Right ventricle myocardium superior (tissue), 1 donor: ENCODE measurements at places on chromosomes 11 and 22. TPM values are rescaled to one million over a fixed set of nuclear protein-coding genes. Genes with fewer than 3 reads are reported as not detected.

KRTAP5-7 gene
- not detected for total RNA-seq

DNA sequence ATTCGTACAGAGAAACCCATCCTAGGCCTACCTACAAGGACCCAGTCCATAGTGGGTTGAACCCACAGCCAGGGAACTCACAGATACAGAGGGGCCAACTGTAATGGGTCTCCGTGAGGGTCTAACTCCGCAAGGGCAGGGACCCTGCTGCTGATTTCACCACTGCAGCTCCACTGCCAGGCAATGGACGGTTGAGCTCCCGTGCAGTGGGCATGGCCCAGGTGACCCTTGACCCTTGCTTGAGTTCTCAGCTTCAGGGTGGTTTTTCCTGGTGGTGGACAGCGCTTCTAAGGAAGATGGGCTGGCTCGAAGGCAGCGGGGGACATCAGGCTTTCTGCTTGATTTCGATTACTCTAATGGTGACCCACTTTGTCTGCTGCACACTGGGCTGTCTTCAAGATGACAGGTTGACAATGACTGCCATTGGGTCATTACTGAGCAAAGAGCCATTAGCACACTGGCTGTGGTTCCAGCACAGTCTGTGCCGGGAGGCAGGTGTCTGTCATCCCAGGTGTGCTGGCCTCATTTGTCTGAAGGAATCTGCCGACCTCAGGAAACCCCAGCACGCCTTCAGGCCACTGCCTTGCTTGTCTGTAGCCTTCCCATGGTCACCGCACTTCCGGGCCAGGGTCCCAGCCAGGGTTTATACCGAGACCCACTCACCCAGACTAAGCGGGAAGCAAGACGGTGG is 3.7 kb upstream of the GAL start:
- no peak for DNase-seq

GRCh38 chr11:122709039-122709760 is 53.7 kb downstream of the UBASH3B start:
- DNase-seq, result no peak

DNA sequence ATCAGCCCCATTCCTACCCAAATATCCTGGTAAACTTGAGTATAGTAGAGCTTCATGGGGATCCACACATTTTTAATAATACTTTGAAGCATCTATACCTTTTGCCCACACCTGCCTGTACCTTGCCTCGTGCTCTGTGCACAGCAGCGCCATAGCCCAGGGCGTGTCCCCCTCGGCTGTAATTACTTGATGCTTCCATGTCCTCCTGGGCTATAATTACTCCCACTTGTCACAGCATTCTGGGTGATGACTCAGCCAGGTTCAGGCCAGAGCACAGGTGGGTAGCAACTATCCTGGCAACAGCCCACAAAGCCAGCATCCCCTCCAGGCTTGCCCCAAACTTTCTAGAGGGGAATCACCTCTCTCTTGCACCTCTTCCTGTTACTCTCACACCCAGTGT is 23.7 kb upstream of the SLC36A4 start:
- DNase-seq, result no peak

DNA sequence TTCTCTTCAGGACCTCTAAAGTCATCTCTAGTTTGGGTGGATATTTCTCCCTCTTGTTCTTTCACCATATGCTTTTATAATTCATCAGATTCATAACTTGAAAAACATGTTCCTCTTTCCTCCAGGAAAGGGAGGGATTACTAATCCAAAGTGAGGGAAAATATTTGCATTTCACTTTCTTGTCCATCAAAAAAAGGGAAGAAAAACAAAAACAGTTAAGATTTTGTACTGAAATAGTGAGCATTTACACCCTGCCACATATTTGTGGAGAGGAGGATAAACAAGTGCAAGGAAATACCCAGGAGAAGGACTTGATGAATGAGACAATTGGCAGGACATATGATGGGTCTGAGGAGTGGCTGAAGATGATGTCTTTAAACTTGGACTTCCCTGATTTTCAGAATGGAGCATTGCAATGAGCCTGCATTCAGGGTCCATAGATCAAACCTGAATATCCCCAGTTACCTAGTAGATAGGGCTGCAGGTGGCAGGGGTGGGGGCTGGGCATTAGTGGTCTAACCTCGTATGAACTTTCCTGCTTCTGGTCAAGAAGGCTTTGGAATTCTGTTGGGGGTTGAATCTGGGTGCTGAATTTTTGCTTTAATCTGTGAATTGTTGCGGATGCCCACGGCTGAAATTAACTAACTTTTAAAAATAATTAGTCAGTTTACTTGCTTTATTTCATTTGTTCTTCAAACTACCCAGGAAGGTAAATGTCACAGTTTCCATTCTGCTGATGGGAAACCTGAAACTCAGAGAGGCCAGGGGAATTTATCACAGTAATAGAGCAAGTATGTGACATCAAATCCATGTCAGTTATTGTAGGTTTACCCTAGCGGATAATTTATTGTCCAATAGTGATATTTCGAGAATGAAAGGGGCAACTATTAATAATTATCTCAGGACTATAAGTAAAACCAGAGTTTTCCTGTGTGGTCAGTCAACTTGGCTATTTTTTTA is 36.9 kb upstream of the TMEM123 start:
- DNase-seq, result no peak

MRPL48 gene
- total RNA-seq, result 45.4 TPM

DNA sequence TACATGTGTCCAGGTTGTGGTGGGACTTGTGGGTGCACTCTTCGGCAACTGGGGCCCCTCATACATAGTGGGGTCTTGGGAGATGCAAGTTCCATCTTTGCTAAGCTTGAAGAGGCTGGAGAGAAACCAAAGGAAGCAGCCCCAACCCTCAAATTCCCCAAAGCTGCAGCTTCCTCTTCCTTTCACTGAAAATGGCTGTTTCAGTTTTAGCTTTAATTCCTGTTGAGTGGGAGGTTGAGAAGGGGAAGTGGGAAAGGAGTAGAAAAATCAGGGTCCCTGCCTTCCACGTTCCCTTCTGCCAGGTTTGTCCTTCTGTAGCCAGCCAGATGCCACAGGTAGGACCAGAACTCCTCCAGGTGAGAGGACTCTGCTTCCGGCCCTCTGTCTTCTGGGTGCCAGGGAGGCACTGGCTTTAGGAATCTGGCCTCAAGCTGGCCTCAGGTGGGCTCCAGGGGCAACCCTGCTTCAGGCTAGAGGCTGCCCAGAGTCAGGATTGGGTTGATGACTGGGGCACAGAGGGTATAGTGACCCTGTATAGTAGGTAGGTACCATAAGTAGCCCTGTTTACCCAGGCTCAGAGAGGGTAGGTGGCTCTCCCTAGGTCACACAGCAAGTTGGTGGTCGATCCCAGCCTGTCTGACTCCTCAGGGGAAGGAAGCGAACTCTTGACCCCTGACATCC is 16.2 kb downstream of the P2RY6 start:
- no peak for DNase-seq

SYT8 gene
- not detected for total RNA-seq
